CD4-positive, alpha-beta memory T cell (primary cell): ENCODE measurements at places on chromosomes 16 and 17. TPM values are rescaled to one million over a fixed set of nuclear protein-coding genes. Genes with fewer than 3 reads are reported as not detected.
A peak's percentile ranks its signal among the peaks of the same experiment; 100 is the strongest.

Gene ZNF213
- total RNA-seq = 14.1 TPM

Gene RHBDF2
- 62.2 TPM for total RNA-seq

GRCh38 chr16:57469917-57470470, 7.5 kb downstream of the POLR2C start:
- H3K36me3 ChIP-seq = peaks cover 54% of the 10 kb centered on the region
- peaks cover 11% of the 10 kb centered on the region for H3K4me1 ChIP-seq
- no peak overlapping the region for H3K27ac ChIP-seq
- no peak for DNase-seq
- H3K27me3 ChIP-seq = no peaks in the 10 kb centered on the region

Gene MMP28
- total RNA-seq = 0.64 TPM

DNA sequence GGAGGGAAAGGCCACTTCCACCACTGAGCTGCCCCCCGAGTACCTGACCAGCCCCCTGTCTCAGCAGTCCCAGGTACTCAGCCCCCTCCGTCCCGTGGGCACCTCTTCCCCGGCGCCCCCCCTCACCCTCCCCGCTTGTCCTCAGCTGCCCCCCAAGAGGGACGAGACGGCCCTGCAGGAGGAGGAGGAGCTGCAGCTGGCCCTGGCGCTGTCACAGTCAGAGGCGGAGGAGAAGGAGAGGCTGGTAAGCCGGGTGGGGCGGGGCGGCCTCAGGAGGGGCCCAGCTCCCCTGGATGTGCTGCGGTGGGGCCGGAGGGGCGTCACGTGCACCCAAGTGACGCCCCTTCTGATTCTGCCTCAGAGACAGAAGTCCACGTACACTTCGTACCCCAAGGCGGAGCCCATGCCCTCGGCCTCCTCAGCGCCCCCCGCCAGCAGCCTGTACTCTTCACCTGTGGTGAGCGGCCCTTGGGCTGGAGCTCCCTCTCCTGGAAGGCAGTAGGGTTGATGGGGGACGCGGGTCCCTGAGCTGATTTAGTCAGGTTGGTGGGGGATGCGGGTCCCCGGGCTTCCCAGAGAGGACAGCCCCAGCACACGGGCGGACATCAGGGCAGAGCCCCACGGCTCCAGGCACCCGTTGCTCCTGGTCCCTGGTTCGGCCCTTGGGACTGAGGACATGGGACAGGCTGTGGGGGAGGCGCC, 9.5 kb upstream of the MRPL12 start:
- H3K36me3 ChIP-seq = peaks cover 70% of the 10 kb centered on the region
- no peaks in the 10 kb centered on the region for H3K4me1 ChIP-seq
- no peak overlapping the region for H3K4me3 ChIP-seq
- DNase-seq = no peak

Gene SP6
- not detected for total RNA-seq

GRCh38 chr16:87842209-87842869, 27.0 kb downstream of the SLC7A5 start:
- H3K27me3 ChIP-seq = no peaks in the 10 kb centered on the region
- H3K36me3 ChIP-seq = peaks cover 23% of the 10 kb centered on the region
- H3K4me1 ChIP-seq = peaks cover 10% of the 10 kb centered on the region
- DNase-seq = peak; percentile 48
- no peak overlapping the region for H3K4me3 ChIP-seq
- no peak overlapping the region for H3K27ac ChIP-seq

- no peak for DNase-seq
- no peaks in the 10 kb centered on the region for H3K36me3 ChIP-seq
- H3K4me1 ChIP-seq = no peaks in the 10 kb centered on the region
- H3K27me3 ChIP-seq = no peaks in the 10 kb centered on the region
- H3K27ac ChIP-seq = no peak overlapping the region
Observed at GRCh38 chr16:907361-907760, 63.4 kb downstream of the LMF1 start.

Gene GDPD1
- total RNA-seq = 5.3 TPM

DNA sequence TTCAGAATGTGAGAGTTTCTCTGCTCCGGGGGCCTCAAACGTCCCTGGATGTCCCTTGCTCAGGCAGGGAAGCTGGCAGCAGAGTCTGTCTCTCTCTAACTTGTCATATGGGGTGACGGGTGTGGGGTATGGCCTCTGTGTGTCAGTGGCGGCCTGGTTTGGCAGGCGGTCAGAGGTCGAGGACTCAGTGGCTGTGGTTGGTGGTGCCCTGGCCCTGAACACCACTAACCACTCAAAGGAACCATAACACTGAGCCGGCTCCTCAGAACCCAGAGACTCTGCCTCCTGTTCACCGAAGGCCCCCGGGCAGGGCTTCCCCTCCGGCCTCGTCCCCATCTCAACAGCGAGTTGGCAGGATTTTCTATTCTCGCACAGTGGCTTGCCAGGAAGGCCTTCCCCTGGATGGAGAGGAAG, 677 bp downstream of the P2RX1 start:
- H3K27me3 ChIP-seq = no peaks in the 10 kb centered on the region
- no peak for DNase-seq
- no peak overlapping the region for H3K4me3 ChIP-seq

Gene TP53TG3B
- not detected for total RNA-seq

Gene HCRT
- not detected for total RNA-seq

Gene ACSM5
- total RNA-seq = not detected

- no peak overlapping the region for H3K27ac ChIP-seq
- no peak for DNase-seq
- peaks cover 7% of the 10 kb centered on the region for H3K27me3 ChIP-seq
- H3K4me1 ChIP-seq = peaks cover 26% of the 10 kb centered on the region
- H3K36me3 ChIP-seq = no peaks in the 10 kb centered on the region
- H3K4me3 ChIP-seq = no peak overlapping the region
Observed at GRCh38 chr17:80416260-80416939, 1.4 kb downstream of the ENDOV start.

DNA sequence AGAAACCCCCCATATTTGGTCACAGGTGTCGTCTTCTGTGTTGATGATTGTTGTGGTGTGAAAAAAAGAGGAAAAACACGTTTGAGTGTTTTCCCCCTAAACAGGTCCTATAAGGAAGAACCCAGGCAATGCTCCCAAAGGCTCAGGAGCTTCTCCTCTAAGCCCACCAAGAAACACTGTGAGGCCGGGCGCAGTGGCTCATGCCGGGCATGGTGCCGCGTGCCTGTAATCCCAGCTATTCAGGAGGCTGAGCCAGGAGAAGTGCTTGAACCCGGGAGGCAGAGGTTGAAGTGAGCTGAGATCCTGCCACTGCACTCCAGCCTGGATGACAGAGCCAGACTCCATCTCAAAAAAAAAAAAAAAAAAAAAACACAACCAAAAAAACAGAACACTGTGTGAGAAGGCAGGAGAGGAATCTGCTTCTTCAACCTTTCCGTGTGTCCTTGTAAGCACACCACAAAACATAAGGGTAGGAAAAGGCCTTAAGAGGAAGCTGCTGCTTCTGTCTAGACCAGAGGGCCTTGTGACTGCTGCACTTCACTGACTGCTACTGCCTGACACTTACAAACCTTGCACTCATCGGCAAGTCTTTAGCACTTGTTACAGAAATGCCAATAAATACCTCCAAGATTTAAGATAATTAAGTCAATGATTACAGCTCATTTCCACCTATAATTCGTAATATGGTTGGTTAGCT, 9.3 kb downstream of the JPT1 start:
- no peak overlapping the region for H3K27ac ChIP-seq
- H3K27me3 ChIP-seq = no peaks in the 10 kb centered on the region
- H3K36me3 ChIP-seq = peaks cover 27% of the 10 kb centered on the region
- H3K4me3 ChIP-seq = no peak overlapping the region
- H3K4me1 ChIP-seq = peaks cover 16% of the 10 kb centered on the region

DNA sequence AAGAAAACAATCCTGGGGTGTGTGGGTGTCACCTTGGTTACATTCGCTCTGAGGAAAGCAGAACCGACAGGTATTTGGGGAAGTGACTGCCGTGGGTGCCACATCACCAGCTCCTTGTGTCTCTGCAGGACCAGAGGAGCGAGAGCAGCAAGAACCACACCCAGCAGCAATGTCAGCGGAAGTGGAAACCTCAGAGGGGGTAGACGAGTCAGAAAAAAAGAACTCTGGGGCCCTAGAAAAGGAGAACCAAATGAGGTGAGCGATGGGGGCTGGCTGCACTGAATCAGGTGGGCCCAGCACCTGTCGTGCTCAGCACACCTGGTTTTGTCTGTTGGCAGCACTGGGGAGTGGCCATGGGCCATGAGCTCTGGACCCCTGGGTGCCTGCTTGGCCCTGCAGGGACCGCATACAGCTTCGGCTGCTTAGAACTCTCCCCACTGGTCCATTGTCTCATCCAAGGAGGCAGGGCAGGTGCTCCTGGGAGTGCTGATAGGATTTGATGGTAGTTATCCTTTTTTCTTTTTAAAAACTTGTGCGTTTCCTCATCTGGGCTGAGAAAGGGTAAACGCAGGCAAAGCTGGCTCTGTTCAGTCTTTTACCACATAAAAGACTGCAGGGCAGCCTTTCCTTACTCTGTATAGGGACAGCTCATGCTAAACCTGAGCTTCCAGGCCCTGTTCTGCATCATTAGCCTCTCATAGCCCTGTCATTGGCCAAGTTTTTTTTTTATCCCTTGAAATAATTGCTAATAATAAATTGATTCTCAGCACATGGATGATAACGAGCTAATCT, 29.4 kb downstream of the HMOX2 start:
- DNase-seq = peak; percentile 88
- no peaks in the 10 kb centered on the region for H3K27me3 ChIP-seq
- peak overlapping the region; percentile 77 for H3K27ac ChIP-seq
- peak overlapping the region; percentile 74 for H3K4me3 ChIP-seq
